B cell (primary cell): ENCODE measurements at places on chromosomes 6 and 20. TPM values are rescaled to one million over a fixed set of nuclear protein-coding genes. Genes with fewer than 3 reads are reported as not detected.

The EFCAB8 gene
- total RNA-seq = 2.3 and 3.8 TPM in 2 replicates

The SLC17A1 gene
- total RNA-seq = not detected in 2 replicates

The BPIFA1 gene
- not detected in 2 replicates for total RNA-seq

The SPTLC3 gene
- not detected in 2 replicates for total RNA-seq

The LPA gene
- not detected in 2 replicates for total RNA-seq

The BTNL2 gene
- not detected in 2 replicates for total RNA-seq

The BCAS1 gene
- total RNA-seq = 1.0 and 1.1 TPM in 2 replicates

The OOEP gene
- 0.97 TPM in 1 of 2 replicates, not detected in the other for total RNA-seq

The HCRTR2 gene
- total RNA-seq = not detected in 2 replicates

The DEF6 gene
- total RNA-seq = 105 and 116 TPM in 2 replicates

The ADGRB3 gene
- total RNA-seq = not detected in 2 replicates
